Skin of body (tissue), 3 donors: ENCODE measurements at places on chromosomes 13 and 19.

GRCh38 chr13:106246242-106246641, 289.2 kb downstream of the EFNB2 start:
- DNase-seq: no peak

DNA sequence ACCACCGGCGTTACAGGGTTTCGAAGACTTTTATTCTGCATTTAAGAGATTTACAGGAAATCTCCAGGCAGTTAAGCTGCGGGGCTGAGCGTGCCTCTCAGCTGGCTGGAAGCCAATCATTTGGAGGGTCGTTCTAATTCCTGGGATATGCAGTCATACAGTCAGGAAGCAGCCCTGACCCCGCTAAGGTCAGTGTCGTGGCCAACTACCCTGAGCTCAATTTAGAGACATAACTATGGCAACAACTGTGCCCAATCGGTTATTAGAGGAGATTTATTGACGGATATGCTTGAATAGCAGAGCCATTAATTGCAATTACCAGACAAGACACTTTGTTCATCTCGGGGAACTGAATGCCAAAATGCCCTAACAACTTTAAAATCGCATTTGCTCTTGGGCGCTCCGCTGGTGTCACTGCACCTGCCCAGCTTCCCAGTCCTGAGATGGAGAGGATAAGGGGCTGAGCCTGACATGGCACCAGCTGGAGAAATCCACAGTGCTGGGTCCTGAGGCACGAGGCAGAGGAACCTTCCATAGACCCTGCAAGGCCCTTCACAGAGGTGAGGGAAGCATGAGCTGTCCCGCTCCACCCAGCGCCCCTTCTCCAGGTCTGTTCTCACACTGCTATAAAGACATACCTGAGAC, 15.1 kb upstream of the ZNF507 start:
- peak; percentile 20 for DNase-seq

GRCh38 chr19:38375748-38376147, 1.4 kb downstream of the PSMD8 start:
- DNase-seq: no peak

GRCh38 chr13:38419312-38419873, 69.7 kb downstream of the UFM1 start:
- DNase-seq: no peak

GRCh38 chr19:8251025-8251472, 41.9 kb downstream of the CERS4 start:
- no peak for DNase-seq

- DNase-seq: no peak
Observed at GRCh38 chr13:32857689-32858088, 158.5 kb upstream of the KL start.
